ENCODE measurements at places on chromosomes 16 and 17.

DNA sequence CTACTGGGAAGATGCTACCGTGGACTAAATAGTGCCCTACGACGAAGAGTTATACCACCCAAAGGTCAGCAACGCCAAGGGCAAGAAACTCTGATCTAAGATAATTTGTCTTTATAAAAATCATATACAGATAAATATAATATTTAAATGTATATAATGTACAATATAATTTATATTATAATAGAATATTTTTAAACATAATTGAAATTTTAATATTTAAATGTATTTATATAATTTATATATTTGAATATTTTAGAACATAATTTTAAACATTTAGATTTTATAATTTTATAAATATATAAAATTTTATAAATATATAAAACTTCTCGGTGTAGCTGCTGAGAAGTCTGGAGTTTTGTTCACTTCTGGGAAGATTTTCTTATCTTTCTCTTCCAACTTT, 209.2 kb downstream of the FOXL1 start:
- H3K27me3 ChIP-seq, result no peaks in the 10 kb centered on the region
- H3K4me3 ChIP-seq, result no peak overlapping the region
- H3K36me3 ChIP-seq, result no peaks in the 10 kb centered on the region
- no peak overlapping the region for H3K27ac ChIP-seq

GRCh38 chr17:58005031-58005727, 1.9 kb downstream of the SRSF1 start:
- no peak for DNase-seq
- H3K27me3 ChIP-seq, result no peaks in the 10 kb centered on the region
- H3K27ac ChIP-seq, result no peak overlapping the region
- peaks cover 33% of the 10 kb centered on the region for H3K36me3 ChIP-seq
- H3K4me3 ChIP-seq, result peak overlapping the region; percentile 94
- H3K4me1 ChIP-seq, result peaks cover 18% of the 10 kb centered on the region

GRCh38 chr16:76345163-76345661, 68.0 kb downstream of the CNTNAP4 start:
- no peak overlapping the region for H3K4me3 ChIP-seq
- H3K36me3 ChIP-seq, result no peaks in the 10 kb centered on the region
- no peak for DNase-seq
- no peak overlapping the region for H3K27ac ChIP-seq

DNA sequence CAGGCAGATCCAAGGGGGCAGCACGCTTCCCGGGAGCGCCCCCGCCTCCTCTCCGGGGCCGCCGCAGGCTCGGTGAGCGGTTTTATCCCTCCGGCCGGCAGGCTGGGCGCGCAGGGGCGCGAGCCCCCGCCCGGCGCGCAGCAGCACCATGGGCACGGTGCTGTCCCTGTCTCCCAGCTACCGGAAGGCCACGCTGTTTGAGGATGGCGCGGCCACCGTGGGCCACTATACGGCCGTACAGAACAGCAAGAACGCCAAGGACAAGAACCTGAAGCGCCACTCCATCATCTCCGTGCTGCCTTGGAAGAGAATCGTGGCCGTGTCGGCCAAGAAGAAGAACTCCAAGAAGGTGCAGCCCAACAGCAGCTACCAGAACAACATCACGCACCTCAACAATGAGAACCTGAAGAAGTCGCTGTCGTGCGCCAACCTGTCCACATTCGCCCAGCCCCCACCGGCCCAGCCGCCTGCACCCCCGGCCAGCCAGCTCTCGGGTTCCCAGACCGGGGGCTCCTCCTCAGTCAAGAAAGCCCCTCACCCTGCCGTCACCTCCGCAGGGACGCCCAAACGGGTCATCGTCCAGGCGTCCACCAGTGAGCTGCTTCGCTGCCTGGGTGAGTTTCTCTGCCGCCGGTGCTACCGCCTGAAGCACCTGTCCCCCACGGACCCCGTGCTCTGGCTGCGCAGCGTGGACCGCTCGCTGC, 832 bp downstream of the CDK5R1 start:
- no peaks in the 10 kb centered on the region for H3K27me3 ChIP-seq
- H3K36me3 ChIP-seq, result no peaks in the 10 kb centered on the region
- DNase-seq, result peak; percentile 44
- H3K27ac ChIP-seq, result no peak overlapping the region

DNA sequence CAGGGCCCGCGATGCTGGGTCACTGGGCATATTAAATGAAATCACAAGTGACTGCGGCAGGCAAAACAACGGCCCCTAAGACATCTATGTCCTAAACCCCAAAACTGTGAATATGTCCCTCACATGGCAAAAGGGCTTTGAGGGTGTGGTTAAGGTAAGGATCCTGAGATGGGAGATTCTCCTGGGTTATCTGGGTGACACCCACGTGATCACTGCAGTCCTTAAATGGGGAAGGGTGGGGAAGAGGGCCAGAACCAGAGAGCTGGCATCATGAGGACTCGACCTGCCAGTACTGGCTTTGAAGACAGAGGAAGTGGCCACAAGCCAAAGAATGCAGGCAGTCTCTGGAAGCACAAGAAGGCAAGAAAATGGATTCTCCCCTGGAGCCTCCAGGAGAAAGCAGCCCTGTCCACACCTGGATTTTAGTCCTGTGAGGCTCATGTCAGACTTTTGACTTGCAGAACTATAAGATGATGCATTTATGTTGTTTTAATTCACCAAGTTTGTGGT, 12.5 kb downstream of the COTL1 start:
- H3K4me3 ChIP-seq, result no peak overlapping the region
- no peak overlapping the region for H3K27ac ChIP-seq
- peaks cover 24% of the 10 kb centered on the region for H3K4me1 ChIP-seq
- no peak for DNase-seq
- no peaks in the 10 kb centered on the region for H3K36me3 ChIP-seq

DNA sequence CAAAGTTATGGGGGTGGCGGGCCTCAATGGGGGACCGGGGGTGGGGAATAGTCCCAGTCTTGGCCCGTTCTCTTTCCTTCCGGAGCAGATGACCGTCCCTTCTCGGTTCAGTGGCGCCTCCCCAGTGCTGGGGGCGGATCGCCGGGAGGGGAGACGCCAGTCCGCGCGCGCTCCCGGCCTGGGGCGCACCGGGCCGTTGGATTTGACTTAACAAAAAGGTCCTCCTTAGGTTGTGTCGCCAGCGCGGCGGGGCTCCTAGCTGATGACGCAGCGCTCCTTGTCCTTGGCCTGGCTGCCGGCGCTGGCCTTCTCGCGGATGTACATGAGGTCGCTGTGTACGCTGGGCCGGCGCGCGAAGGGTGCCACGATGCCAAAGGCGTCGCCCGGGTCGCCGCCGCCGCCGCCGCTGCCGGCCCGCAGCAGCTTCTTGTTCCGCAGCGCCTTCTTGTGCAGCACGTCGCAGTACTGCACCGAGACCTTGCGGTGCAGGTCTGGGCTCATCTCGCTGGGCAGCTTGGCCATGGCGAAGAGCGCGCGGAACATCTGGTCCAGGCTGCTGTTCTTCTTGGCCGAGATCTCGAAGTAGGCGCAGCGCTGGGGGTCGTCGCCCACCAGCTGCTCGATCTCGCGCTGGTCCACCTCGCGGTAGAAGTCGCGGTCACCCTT, 1.2 kb downstream of the RASD1 start:
- DNase-seq, result peak; percentile 83
- H3K27me3 ChIP-seq, result peaks cover 25% of the 10 kb centered on the region
- no peaks in the 10 kb centered on the region for H3K36me3 ChIP-seq
- H3K27ac ChIP-seq, result no peak overlapping the region

DNA sequence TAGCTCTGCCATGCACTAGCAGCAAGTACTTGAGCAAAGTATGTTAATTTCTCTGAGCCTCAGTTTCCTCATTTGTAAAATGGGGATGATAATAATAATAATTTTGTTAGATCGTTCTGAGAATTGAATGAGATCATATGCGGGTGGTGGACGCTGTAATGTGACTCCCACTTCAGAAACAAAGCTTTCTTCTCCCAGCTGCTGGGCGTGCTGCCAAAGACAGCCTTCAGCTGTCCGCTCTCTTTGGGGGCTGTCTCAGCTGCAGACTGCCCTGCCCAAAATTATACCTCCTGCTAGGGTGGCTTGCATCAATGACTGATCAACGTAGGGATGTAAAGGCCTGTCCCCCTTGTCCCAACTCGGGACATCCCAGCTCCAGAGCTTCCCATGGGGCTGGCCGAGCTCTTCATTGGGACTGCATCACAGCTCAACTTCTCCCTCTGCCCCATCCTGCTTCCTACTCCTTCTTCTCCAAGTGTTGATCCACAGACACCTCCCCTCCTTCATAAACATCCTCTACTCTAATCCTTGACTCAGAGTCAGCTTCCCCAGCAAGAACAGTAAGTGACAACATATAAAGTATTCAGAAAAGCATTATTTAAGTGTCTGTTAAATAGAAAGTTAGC, 30.7 kb upstream of the CDH5 start:
- H3K4me1 ChIP-seq, result no peaks in the 10 kb centered on the region
- H3K4me3 ChIP-seq, result no peak overlapping the region
- H3K27ac ChIP-seq, result no peak overlapping the region
- H3K36me3 ChIP-seq, result no peaks in the 10 kb centered on the region
- H3K27me3 ChIP-seq, result no peaks in the 10 kb centered on the region

DNA sequence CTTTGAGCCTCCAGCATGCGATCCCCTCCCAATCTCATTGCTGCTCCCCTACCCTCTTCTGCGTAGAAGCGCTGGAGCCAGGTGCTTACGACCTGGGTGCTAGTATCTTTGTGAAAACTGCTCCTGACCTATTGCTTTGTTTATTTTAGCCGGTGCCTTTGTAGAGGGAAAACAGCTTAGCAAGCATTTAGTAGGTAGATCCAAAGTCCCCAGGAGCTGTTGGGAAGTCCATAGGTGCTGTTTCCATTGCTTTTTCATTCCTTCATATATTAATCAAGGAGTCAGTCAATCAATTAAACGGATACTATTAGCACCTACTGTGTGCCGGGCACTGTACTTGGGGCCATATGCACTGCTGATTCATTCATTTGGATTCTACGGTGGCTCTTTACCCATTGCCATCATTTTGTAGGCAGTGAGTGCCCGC, 497.6 kb downstream of the WWOX start:
- DNase-seq, result no peak
- H3K27ac ChIP-seq, result no peak overlapping the region
- H3K27me3 ChIP-seq, result no peaks in the 10 kb centered on the region
- H3K36me3 ChIP-seq, result no peaks in the 10 kb centered on the region
- no peaks in the 10 kb centered on the region for H3K4me1 ChIP-seq

- H3K27ac ChIP-seq, result peak overlapping the region; percentile 97
- H3K36me3 ChIP-seq, result no peaks in the 10 kb centered on the region
- H3K27me3 ChIP-seq, result no peaks in the 10 kb centered on the region
- H3K4me3 ChIP-seq, result peak overlapping the region; percentile 93
Measured at GRCh38 chr16:84115919-84116719, 623 bp downstream of the MBTPS1 start.

- no peaks in the 10 kb centered on the region for H3K27me3 ChIP-seq
- no peak overlapping the region for H3K27ac ChIP-seq
- H3K36me3 ChIP-seq, result no peaks in the 10 kb centered on the region
- H3K4me1 ChIP-seq, result peaks cover 12% of the 10 kb centered on the region
Measured at GRCh38 chr17:78250891-78251772, 19.7 kb downstream of the TMEM235 start.

DNA sequence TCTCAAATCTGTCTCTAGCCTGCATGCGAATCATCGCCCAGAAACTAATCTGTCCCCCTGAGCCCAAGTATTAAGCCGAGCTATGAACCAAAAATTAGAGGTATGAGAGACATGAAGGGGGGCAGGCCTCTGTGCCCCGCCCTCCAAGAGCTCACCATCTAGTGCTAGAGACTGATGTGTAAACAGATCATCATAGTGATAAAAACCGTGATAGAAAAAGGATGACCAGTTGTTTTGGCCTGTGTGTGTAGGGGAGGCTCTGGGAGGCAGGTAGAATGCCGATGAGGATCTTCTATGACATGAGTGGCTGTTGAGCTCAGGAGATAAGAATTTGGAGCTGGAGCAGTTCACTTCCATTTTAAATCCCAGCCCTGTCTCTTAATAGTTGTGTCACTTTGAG, 89.1 kb upstream of the TBX2 start:
- H3K36me3 ChIP-seq, result no peaks in the 10 kb centered on the region
- DNase-seq, result no peak
- 0 out of 2 replicates have a peak, but pooled peaks cover 8% of the 10 kb centered on the region for H3K4me1 ChIP-seq
- H3K27ac ChIP-seq, result no peak overlapping the region
- H3K27me3 ChIP-seq, result no peaks in the 10 kb centered on the region
- no peak overlapping the region for H3K4me3 ChIP-seq

DNA sequence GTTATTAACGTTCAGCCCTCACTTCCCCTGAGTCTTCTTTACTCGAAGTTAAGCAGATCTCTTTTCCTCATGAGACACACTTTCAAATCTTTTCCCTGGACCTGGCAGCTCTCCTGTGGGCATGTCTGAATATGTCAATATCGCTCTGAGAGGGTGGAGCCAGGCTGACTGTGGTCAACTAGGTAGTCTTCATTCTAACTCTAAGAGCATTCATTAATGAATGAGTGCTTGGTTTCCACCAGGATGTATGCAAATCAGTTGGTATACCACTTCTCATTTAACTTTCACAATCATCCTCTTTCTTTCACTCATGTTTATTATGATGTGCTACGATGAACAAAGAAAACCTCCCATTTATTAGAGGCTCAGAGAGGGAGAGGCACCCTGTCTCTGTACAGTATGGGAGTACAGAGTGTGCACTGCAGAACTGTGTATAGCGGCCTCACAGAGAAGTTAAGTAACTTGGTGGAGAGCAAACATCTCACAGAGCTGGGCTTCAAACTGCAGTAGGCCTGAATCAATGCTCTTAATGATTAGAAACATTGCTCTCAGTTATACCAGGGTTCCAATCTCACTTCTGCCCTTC, 39.9 kb downstream of the OTOA start:
- no peak overlapping the region for H3K27ac ChIP-seq
- no peak overlapping the region for H3K4me3 ChIP-seq
- no peaks in the 10 kb centered on the region for H3K36me3 ChIP-seq
- DNase-seq, result no peak

DNA sequence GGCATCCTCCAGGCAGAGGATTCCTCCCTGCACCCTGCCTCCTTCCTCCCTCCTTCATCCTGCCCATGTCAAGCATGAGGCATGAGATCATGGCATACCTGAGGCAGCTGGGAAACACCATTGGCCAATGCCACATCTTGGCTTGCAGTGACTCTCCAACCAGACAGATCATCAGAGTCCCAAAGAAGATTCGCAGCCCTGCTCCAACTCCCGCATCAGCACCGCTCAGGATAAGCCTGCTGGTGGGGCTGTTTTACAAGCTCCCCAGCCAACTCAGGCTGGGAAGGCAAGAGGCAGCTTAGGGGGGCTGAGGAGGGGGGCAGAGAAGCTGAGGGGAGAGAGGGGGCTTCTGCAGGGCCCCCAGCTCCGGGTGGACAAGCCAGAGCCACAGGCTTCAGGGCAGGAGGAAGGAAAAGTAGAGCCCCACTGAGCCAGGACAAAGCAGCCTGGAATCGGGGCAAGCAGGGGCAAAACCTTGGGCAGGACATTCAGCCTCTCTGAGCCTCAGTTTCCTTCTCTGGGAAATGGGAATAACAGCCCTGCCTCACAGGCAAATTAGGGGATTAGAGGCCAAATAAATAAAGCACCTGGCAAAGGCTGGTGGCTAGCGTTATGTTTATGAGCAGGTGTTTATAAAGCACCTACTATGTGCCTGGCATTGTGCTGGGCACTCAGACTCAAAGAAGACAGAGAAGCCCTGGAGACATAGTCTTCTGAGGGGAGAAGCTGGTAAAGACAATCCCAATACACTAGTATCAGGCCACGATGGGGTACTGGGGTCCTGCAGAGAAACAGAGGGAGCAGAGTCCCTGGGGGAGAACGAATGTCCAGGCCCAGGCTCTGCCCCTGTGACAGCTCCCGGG, 88.1 kb downstream of the GOSR1 start:
- H3K4me3 ChIP-seq, result no peak overlapping the region
- no peaks in the 10 kb centered on the region for H3K4me1 ChIP-seq

Measured in GM23338 (cell line).